Hematopoietic multipotent progenitor cell treated with erythropoietin and hydrocortisone succinate and interleukin-3 and kit ligand, for 4 days (in vitro differentiated cells): ENCODE measurements at places on chromosomes 2 and 18.
A peak's percentile ranks its signal among the peaks of the same experiment; 100 is the strongest.

- DNase-seq, result no peak
Measured at GRCh38 chr2:110903548-110903947, 171.2 kb downstream of the ACOXL start.

- DNase-seq, result no peak
Measured at GRCh38 chr2:109290887-109291643, 162.1 kb downstream of the SH3RF3 start.

GRCh38 chr2:185291035-185291647, 447.5 kb upstream of the FSIP2 start:
- DNase-seq, result peak; percentile 79

- DNase-seq, result no peak
Measured at GRCh38 chr2:160869411-160869810, 290.8 kb upstream of the TANK start.

GRCh38 chr2:213281156-213281555, 3.1 kb upstream of the SPAG16 start:
- DNase-seq, result no peak

GRCh38 chr18:63158012-63158631, 161.4 kb downstream of the BCL2 start:
- DNase-seq, result no peak

DNA sequence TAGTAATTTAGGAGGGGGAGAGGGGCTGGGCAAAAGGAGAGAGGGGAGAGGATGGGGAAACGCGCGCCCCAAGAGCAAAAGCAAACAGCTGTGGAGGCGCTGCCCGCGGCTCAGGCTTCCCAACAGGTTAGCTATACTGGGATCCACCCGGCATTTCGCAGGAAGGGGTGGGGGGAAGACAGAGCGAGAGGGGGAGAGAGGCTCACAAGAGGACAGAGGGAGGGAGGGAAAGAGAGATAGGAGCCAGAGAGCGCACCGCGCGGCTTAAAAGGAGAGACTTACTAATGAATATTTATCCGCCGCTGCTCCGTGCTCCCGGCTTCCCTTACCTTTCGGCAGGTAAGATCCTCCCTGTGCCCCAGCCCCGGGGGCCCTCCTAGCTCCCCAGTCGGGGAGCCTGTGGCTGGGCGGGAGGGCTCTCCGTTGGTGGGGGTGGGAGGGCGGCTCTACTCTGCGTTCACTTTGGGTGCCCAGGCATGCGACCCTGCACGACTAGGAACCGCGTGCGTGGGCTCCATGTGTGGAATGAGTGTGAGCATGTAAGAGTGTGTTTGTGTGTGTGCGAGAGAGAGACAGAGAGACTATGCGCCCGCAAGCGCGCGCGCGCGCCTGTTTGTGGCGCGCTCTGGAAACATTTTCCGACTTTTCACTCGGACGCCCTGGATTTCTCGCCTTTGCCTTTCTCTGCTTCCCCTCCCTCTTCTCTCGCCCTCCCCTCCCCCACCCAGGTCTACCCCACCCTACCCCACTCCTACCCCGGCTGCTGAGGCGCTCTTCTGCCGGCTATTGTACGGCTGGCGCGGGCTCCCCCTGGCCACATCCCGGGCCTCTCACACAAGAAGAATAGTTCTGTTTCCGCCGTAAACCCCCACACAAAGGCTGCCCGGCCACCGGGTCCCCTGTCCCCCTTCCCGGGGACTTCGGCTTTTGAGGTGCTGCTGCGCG, 7.2 kb upstream of the SIX3 start:
- no peak for DNase-seq

- DNase-seq, result no peak
Measured at GRCh38 chr2:158676295-158676694, 118.8 kb upstream of the DAPL1 start.

DNA sequence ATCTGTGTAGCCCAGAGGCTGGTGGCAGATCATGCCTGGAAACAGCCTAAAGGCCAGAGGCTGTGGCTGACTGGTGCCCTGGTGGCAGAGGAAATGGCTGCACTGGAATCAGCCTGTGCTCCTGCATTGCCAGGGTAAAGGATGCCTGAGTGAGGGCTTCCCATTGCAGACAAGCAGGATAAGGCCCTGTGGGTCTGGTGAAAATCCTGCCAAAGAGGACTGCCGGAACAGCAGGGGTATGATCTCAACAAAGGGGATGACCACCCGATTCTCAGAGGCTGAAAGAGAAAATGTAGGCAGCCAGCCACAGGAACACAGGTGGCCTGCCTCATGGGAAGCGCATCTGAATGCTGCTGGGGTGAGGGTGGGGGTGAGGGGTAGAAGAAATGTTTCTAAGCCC, 48.2 kb downstream of the FBXO48 start:
- DNase-seq, result no peak

- peak; percentile 56 for DNase-seq
Measured at GRCh38 chr18:63907664-63908063, at the start of gene SERPINB10. SERPINB10 (plus strand) TSS chr18:63907958; CDS start chr18:63915511, 7,553 bp downstream.

DNA sequence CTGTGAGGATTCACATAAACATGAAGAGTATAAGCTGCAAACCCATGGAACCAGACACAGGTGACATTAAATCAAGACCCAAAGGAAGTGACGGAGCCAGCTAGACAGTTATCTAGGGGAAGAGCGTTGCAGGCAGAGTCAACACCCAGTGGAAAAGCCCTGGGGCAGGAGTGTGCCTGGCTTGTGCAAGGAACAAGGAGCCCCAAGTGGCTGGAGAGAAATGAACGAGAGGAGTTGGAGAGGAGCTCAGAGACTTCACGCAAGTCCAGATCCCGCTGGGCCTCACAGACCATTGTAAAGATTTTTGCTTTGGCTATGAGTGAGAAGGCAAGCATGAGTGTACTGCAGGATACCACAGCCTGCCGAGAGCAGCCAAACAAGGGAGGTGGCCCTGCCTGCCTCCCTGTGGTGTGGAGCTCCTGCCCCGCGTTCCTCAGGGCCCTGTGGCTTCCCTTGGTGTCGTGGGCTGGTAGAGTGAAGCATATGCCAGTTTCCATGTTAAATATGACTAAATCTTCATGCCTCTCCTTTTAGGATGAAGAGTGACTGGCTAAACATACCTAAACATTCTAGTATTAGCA, 88.2 kb downstream of the SP3 start:
- DNase-seq, result no peak

DNA sequence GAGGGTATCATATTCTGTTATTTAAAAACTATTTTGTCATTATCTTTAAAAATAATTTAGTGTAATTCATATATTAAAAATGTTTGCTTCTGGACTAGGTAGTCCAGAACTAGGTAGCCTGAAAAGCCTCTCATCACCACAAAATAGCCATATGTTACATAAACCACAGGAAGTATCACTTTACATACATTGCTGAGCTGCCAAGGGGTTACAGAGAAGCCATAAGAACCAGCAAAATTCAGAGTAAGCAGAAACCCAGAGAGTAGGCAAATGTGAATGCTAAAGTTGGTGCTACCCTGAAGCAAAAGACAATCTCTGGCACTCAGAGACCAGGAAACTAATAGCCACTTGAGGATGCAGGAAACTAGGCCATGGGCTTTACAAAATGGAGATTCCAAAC, 60.9 kb downstream of the LOXHD1 start:
- DNase-seq, result no peak

- DNase-seq, result no peak
Measured at GRCh38 chr2:85828725-85829124, 60.1 kb downstream of the ST3GAL5 start.

- no peak for DNase-seq
Measured at GRCh38 chr2:122414902-122415301, 659.5 kb downstream of the TSN start.

DNA sequence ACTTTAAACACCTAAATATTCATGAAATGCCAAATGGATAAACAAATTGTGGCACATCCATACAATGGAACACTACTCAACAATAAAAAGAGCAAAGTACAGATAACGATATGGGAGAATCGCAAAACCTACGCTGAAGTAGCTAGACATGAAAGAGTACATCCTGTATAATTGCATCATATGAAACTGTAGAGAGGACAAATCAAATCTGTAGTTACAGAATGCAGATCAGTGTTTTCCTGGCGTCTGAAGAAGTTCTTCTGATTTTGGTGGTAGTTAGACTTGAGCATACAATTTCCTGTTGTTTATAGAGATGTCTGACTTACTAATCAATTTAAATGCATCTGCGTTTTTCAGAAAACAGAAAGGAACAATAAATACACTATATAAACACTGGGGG, 394.4 kb downstream of the SOCS6 start:
- DNase-seq, result no peak

GRCh38 chr18:28412521-28412920, 235.6 kb upstream of the CDH2 start:
- DNase-seq, result no peak

DNA sequence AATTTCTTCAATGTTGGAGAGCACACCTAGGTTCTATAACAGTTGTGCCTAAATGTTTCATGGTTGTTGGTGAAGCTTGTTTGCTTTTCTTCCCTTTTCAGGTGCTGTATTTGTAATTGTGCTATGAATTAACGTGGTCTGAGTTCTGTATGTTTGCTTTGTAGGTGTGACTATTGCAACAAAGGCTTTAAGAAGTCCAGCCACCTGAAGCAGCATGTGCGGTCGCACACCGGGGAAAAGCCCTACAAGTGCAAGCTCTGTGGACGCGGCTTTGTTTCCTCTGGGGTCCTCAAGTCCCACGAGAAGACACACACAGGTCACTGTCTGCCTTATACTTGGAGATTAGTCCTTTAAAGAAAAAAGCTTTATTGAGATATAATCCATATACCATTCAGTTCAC, 91.2 kb downstream of the ZNF236 start:
- DNase-seq, result no peak

- DNase-seq, result peak; percentile 63
Measured at GRCh38 chr2:64730551-64731262, 77.0 kb upstream of the SERTAD2 start.

DNA sequence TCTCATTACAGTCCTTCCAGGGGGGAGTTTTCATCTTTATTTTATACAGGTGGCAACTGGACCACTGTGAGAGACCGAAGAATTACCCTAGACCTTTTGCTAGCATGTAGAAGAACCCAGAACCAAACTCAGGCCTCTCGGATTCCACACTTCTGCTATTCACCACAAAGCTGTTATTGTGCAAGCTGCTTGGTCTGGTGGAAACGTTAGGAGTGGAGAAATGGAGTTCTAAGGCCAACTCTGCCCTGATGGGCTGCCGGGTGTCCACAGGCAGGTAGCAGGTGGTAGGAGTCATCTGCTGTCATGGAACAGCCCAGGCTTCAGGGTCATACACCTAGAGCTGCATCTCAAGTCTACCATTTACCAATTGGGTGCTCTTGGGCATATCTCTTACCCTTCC, 218.8 kb downstream of the BCL11A start:
- DNase-seq, result peak; percentile 49

GRCh38 chr2:236915186-236915585, 170.5 kb upstream of the COPS8 start:
- DNase-seq, result no peak

- peak; percentile 83 for DNase-seq
Measured at GRCh38 chr2:168758970-168759820, 43.2 kb upstream of the NOSTRIN start.

DNA sequence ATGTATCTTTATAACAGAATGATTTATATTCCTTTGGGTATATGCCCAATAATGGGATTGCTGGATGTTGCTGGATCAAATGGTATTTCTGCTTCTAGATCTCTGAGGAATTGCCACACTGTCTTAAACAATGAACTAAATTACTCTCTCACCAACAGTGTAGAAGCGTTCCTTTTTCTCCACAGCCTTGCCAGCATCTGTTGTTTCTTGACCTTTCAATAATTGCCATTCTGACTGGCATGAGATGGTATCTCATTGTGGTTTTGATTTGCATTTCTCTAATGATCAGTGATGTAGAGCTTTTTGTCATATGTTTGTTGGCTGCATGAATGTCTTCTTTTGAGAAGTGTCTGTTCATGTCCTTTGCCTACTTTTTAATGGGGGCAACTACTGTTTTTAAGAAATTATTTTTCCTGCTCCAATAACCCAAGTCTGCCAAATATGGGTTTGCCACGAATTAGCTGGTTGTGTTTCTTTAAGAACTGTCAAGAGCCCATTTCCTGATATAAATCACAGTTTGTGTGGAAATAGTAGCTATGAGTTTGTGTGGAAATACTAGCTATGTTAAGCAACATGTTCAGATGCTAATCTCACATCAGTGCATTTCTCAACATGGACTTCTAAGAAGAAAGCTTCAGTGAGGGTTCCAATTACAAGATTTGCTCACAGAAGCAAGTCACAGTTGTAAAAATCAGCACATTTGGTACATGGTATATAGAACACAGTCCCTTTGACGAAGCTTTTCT, 259.4 kb downstream of the ANAPC1 start:
- DNase-seq, result peak; percentile 89

DNA sequence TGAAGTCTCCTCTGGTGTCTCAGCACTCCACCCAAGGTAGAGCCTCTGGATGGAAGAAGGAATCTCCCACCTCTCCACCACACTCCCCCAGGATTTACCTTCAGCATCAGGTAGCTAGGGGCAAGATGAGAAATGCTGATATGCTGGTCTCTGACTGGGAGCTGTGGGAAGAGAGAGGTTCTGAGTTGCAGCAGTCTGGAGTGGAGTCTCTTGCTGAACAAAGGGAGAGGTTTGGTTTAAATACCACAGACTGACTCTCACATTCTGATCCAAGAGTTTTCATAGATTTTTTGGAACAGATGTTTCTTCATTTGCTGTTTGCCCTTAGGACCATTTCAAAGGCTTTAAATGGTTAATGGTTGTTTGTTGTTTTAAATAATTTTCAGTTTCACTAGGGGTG, 1.1 kb upstream of the CFLAR start:
- no peak for DNase-seq

GRCh38 chr2:162063281-162063680, 10.7 kb downstream of the DPP4 start:
- peak; percentile 10 for DNase-seq

DNA sequence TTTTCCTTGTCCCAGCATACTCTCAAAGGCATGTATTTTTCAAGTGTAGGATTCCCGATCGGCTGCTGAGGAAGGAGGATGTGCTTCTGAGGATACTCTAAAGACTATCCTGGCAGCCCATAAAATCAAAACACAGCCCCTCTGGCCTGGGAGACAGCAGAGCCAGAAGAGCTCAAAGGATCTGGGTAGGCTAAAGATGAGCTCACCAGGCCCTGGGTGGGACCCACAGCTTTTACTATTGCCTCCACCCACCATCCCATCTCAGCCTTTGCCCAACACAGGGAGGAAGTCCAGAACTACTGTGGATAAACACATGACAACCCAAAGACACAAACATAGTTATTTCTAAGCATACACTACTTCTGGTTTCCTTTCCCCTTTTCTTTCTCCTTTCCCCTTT, 79.1 kb upstream of the ZFP36L2 start:
- DNase-seq, result peak; percentile 18
